ENCODE measurements at places on chromosomes 2 and 18. TPM values are rescaled to one million over a fixed set of nuclear protein-coding genes. Genes with fewer than 3 reads are reported as not detected.

CHRNG gene
- total RNA-seq: not detected

ABCA12 gene
- under 0.01 TPM for total RNA-seq

DSEL gene
- total RNA-seq: 13.2 TPM

PLCL1 gene
- total RNA-seq: under 0.01 TPM

NEURL3 gene
- total RNA-seq: 0.49 TPM

DOK6 gene
- 5.2 TPM for total RNA-seq

PCARE gene
- total RNA-seq: not detected
